Right lobe of liver (tissue), 6 donors: ENCODE measurements at places on chromosomes 16 and 17. TPM values are rescaled to one million over a fixed set of nuclear protein-coding genes. Genes with fewer than 3 reads are reported as not detected.

DPEP2 gene
- total RNA-seq = 1.7 TPM

KRTAP4-16 gene
- total RNA-seq = not detected

CA7 gene
- not detected for total RNA-seq

SLFN14 gene
- total RNA-seq = not detected

DNA sequence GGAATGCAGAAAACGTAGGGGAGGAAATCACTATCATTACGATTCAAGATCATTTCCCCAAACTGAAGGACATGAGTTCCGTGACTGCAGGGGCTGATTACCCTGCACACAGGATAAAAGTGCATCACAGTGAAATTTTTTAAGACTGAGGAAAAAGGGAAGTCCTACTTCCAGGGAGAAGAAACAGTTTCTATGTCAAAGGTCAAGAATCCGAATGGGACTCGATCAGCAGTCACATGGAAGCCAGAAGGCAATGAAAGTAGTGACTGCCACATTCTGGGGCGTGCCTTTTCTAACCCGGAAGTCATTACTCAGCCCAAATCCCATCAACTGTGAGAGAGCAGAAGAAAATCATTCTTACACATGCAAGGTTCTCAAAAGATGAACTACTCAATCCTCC, 12.1 kb downstream of the ZZEF1 start:
- DNase-seq = no peak
- H3K36me3 ChIP-seq = no peaks in the 10 kb centered on the region
- H3K4me3 ChIP-seq = no peak overlapping the region
- H3K27me3 ChIP-seq = no peaks in the 10 kb centered on the region
- peak overlapping the region; percentile 28 for H3K27ac ChIP-seq

DNA sequence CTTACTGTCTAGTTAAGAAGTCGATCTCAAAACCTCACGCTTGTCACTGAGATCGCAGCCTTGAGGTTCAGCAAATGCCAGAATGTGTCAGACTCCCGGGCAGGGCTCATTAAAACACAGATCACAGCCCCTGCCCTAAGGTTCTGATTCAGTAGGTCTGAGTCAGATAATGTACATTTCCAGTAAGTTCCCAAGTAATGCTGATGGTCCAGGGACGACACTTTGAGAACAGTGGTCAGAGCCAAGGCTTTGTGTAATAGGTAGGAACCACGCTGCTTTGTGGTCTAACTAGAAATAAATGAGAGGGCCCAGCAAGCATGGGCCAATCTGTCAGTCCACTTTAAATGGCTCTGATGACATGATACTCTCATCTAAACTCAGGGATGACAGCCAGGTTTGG, 228.6 kb downstream of the ZFHX3 start:
- H3K4me3 ChIP-seq = no peak overlapping the region
- H3K4me1 ChIP-seq = no peaks in the 10 kb centered on the region
- no peak for DNase-seq
- H3K27ac ChIP-seq = no peak overlapping the region

DNA sequence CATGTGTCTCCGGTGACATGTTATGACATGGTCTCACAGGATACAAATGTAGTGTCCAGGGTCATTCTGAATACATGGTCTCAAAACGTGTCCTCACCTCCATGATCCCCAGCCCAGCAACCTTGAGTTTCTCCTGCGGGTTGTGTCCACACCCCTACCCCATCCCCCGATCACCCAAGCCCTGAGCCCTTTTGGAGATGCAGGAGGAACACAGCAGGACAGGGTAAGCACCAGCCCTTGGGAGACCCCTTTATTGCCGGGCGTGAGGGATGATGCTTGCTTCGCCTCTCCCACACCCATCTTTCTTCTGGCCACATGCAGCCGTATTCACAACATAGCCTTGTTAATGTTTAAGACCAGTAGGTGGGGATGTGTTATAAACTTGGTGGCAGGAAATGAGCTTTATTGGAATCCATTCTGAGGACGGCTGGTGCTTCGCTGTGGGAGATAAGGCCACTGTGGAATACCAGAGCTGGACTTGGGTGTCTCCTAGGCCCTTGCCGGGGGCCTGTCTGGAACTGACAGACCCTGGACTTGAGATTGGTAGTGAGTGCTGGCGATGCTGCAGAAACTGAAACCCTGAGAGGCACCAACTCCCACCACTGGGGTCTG, 5.5 kb downstream of the TMEM132E start:
- no peak overlapping the region for H3K27ac ChIP-seq
- peaks cover 11% of the 10 kb centered on the region for H3K4me1 ChIP-seq
- H3K27me3 ChIP-seq = peaks cover 14% of the 10 kb centered on the region
- no peak for DNase-seq
- no peaks in the 10 kb centered on the region for H3K36me3 ChIP-seq

GRCh38 chr16:65548470-65548869, 426.6 kb upstream of the CDH11 start:
- H3K4me3 ChIP-seq = no peak overlapping the region
- H3K36me3 ChIP-seq = no peaks in the 10 kb centered on the region
- H3K27ac ChIP-seq = no peak overlapping the region
- H3K4me1 ChIP-seq = no peaks in the 10 kb centered on the region
